ENCODE measurements at places on chromosomes 1 and 21. TPM values are rescaled to one million over a fixed set of nuclear protein-coding genes. Genes with fewer than 3 reads are reported as not detected.

- H3K36me3 ChIP-seq: no peaks in the 10 kb centered on the region
- H3K4me3 ChIP-seq: no peak overlapping the region
- H3K27ac ChIP-seq: no peak overlapping the region
- peak; percentile 61 for DNase-seq
Measured at GRCh38 chr1:217137210-217137881, 414.1 kb upstream of the ESRRG start.

GRCh38 chr1:108877348-108878159 lies 769 bp downstream of the GPSM2 start:
- H3K27ac ChIP-seq: no peak overlapping the region
- H3K27me3 ChIP-seq: no peaks in the 10 kb centered on the region
- peaks cover 4% of the 10 kb centered on the region for H3K4me1 ChIP-seq
- no peaks in the 10 kb centered on the region for H3K36me3 ChIP-seq

GRCh38 chr1:246907472-246907871 lies 24.3 kb downstream of the AHCTF1 start:
- H3K27ac ChIP-seq: no peak overlapping the region
- H3K4me3 ChIP-seq: no peak overlapping the region
- no peaks in the 10 kb centered on the region for H3K4me1 ChIP-seq

DNA sequence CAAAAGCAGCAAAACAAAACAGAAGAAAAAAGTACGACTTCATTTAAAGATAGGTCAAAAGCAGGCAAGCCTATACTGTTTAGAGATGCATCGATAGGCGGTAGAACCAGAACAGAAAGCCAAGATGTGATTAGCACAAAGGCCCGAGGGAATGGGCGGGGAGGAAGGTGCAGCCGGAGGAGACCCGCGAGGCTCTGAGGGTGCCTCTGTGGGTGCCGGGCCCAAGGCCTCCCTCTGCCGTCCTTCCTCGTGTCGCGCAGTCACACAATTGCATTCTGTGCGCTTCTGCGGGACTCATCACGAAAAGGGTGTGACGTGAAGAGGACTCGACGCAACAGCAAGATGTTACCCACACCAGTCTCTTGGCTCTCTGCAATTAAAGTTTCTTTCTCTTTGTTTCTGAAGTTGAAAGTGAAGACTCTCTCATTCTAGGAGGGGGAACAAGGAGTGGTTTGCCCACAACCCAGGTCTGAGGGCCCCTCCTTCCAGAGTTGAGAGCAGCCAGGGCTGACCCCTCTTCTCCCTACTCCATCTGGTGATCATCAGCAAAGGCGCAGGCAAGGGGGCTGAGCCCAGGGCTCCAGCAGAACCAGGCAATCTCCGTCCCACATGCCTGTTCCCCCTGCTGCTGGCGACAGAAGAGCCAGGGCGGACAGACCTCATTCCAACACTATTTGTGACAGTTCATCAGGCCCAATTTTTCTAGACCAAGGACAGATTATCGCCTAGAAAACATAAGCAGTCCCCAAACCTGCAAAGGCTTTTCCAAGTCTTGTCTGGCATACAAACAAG lies 41.0 kb downstream of the NPHP4 start:
- no peak overlapping the region for H3K27ac ChIP-seq
- H3K27me3 ChIP-seq: no peaks in the 10 kb centered on the region
- no peaks in the 10 kb centered on the region for H3K4me1 ChIP-seq
- no peak for DNase-seq
- no peak overlapping the region for H3K4me3 ChIP-seq

GRCh38 chr1:47964636-47965035 lies 32.5 kb downstream of the TRABD2B start:
- no peaks in the 10 kb centered on the region for H3K36me3 ChIP-seq
- DNase-seq: no peak

GRCh38 chr21:39119891-39120290 lies 63.4 kb downstream of the PSMG1 start:
- no peaks in the 10 kb centered on the region for H3K27me3 ChIP-seq
- no peak for DNase-seq
- no peaks in the 10 kb centered on the region for H3K4me1 ChIP-seq
- no peaks in the 10 kb centered on the region for H3K36me3 ChIP-seq

DNA sequence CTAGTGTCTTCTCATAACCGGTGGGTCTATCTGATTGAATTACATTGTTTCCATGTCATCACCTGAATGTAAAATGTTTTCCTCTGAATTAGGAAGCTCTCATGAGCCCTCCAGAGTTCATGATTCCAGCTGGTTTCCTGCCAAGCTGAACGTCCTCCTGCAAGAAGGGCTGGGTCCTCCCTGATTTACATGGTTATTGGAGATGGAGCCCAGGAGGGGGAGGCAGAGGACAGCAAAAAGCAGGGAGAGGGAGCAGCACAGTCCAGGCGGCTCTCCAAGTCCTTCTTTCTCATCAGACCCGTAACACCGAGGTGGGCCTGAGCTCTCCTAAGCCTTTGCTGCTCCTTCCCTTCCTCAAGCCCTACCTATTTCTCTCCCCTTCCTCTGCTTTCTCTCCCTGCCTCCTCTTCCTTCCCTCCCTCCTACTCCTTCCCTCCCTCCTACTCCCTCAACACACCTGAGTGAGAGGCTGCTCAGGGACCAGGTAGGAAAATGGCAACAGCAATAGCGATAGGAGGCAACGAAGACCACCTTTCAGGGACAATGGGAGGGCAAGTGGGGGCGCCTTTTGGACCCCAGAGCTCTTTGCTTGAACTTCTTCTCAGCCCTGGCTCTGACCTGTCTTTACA lies 265.9 kb downstream of the PRDM2 start:
- no peak overlapping the region for H3K4me3 ChIP-seq
- H3K27ac ChIP-seq: no peak overlapping the region
- no peaks in the 10 kb centered on the region for H3K27me3 ChIP-seq
- peak; percentile 23 for DNase-seq
- H3K36me3 ChIP-seq: no peaks in the 10 kb centered on the region

DNA sequence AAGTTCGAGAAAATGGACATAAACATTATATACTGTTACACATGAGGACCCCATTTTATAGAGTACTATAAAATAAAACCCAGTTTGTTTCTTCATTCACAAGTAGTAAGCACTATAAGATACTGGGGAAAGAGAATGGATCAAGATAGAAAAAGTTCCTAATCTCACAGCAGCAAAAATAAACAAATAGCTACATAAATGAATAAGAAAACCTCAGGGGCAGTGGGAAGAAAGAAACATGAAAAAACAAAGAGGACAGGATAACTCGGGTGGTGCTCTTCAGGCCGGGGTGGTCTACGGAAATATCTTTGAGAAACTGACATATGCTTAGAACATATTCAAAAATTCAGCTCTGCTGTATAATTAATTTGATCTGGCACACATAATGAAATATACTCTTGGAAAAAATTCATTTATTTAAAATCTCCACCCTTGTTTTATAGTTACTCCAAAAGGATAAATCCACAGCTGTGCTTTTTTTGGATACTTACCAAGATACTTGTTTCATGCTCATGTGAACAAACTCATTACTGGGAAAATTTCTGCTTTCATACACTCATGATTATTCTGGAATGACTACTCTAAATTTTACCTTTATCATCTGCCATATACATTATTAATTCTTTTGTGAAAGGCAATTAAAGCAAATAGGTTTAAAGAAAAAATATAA lies 20.0 kb downstream of the CEP170 start:
- no peaks in the 10 kb centered on the region for H3K36me3 ChIP-seq
- no peak overlapping the region for H3K27ac ChIP-seq
- H3K27me3 ChIP-seq: no peaks in the 10 kb centered on the region
- H3K4me3 ChIP-seq: no peak overlapping the region

- no peaks in the 10 kb centered on the region for H3K4me1 ChIP-seq
- H3K4me3 ChIP-seq: no peak overlapping the region
- H3K27ac ChIP-seq: no peak overlapping the region
Measured at GRCh38 chr1:110426854-110427253, 19.4 kb upstream of the LAMTOR5 start.

GRCh38 chr1:76950306-76950705 lies 83.0 kb downstream of the ST6GALNAC5 start:
- DNase-seq: no peak
- H3K4me3 ChIP-seq: no peak overlapping the region
- no peaks in the 10 kb centered on the region for H3K36me3 ChIP-seq

DNA sequence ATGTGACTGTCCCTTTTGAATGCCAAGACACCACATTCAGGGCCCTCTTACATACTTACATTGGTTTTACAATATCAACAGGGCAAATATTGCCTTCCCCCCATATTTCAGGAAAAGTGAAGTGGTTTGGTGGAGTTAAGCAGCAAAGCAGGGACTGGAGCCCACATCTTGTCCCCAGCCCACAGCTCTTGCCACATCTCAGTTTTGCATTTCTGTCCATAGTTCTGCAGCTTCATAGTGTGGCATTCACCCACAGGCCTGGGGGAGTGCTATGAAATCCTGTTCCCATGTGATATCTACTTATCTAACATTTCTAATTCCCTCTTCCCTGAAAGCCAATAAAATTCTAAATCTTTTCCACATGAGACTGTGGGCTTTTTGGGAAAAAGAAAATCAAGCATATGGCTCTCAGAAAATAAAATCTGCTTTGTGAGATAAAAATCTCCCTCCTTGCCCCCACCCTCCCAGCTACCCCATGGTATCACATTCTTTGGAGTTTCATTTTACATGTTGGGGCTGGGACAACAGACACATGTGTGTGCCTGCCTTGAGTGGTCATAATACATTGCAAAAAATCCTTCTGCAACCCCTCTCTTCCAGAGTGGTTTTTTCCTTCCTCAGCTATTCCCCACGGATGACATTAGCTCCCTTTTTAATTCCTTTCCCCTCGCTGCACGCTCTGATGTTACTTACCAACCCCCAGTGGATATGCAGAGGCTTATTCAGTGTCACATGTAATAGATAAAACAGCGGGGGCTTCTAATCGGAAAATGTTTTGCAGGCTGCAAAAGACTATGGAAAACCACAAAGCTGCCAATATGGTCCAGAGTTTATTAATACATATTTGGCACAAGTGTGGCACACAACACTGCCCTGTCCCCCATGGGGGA lies 20.5 kb upstream of the CD2 start:
- H3K27ac ChIP-seq: no peak overlapping the region
- no peaks in the 10 kb centered on the region for H3K4me1 ChIP-seq
- DNase-seq: no peak
- no peak overlapping the region for H3K4me3 ChIP-seq

The ZNF362 gene
- 16.3 TPM for total RNA-seq

The SPRR2D gene
- total RNA-seq: not detected

The MAP10 gene
- total RNA-seq: 1.8 TPM

The ARHGAP30 gene
- total RNA-seq: 0.83 TPM

The RNU11 gene
- not detected for total RNA-seq

The KRTAP19-3 gene
- total RNA-seq: not detected

All from pancreas (tissue), 10 donors.